ENCODE measurements at places on chromosomes 11 and 22.

DNA sequence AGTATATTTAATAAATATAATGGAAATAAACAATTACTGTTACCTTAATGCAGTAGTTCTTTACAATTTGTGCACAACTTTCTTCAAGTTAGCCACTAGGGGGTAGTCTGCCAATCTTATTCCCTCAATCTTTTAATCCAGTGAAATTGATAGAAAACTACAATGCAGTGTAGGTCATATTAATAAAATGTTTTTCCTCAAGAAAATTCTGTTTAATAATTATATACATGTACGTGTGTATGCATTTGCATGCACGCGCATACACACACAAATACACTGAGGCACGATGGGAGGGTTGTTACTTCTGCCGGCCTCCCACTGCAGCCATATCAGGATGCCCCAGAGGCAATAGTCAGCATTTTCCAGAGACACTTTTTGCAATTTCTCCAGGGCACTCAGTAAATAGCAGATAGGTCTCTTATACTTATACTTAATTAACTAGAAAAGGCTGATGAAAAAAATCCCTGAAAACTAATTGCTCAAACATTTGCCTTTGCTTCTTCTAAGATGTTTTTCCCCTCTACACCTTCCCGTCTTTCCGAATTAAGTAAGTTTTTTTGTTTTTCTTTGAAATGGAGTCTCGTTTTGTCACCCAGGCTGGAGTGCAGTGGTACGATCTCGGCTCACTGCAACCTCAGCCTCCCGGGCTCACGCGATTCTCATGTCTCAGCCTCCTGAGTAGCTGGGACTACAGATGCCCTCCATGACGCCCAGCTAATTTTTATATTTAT lies 3.1 kb downstream of the GAB2 start:
- peak; percentile 8 for DNase-seq

GRCh38 chr11:69814411-69814810 lies 4.8 kb downstream of the FGF3 start:
- DNase-seq = no peak

- no peak for DNase-seq
Observed at GRCh38 chr11:119460582-119460981, 37.6 kb upstream of the THY1 start.

GRCh38 chr22:17627961-17628405 lies 566 bp downstream of the ATP6V1E1 start:
- no peak for DNase-seq

GRCh38 chr22:27135031-27135981 lies 477.9 kb downstream of the MIAT start:
- DNase-seq = no peak

DNA sequence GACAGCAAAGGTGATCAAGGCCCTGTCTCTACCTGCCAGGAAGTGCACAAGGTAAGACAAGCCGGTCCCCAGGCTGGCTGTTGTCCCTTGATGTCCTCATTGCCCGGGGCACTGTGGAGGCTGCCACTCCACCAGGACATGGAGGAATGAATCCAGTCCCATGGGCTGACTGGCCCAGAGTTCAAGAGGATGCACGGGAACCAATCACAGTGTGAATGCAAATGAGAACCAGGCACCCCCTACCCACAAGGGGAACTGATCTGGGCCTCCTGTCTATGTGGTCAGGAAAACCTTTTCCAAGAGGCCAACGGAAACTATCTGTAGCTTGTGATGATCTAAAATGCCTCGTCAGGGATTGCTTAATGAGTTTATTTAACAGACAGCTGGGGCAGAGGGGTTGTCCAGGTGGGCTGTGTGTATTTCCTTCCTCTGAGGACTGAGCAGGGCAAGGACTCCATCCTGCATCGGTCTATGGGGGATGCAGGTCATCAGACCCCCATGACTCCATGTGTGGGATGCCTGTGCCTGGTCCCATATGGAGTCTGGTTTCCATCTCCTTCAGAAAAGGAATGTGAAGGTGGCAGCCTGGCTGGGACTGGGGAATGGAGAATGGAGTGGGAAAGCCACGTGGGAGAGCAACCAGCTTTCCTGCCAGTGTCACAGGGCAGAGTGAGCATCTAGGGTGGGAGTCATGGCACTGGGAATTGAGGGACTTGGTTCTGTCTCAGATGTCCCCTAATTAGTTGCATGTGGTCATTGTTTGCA lies 60.5 kb downstream of the CD82 start:
- DNase-seq = no peak

GRCh38 chr11:103798026-103798425 lies 238.4 kb upstream of the DDI1 start:
- no peak for DNase-seq

GRCh38 chr22:27490080-27490479 lies 311.5 kb downstream of the MN1 start:
- DNase-seq = no peak

DNA sequence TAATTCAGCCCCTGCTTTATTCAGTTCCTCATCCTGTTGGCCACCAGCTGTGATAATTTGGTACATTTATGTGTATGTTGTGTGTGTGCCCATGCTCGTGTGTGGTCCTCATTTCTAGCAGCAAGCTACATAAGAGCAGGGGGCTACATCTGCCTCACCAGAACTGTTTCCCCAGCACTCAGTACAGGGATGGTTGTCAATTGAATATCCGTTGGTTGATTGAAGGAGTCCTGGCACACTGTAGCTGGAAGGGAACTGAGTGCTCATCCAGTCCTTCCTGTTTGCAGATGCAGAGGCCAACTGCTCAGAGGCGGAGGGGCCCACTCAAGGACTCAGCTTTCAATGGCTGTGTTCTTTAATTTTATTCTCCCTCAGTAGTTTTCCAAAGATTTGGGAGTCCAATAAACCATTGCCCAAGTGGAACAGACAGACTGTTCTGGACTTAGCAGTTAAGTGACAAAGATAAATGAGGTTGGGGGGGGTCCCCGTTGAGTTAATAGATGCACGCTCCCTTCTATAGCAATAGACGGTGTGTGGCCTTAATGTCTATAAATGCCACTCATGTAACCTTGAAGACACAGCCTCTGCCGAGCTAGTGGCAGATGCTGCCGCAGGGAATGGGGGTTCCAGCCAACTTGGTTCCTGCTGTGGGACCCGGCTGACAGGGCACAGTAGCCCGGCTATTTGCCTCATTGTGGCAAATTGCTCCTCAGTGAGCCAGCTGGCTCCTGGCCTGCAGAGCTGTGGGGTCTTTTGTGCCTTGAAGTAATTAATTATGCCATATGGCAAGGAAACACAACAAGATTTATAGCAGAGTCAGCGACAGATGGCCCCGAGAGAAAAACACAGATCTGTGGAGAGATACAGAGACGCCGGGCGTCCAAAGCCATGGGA lies 71.4 kb upstream of the GRK3 start:
- DNase-seq = no peak

DNA sequence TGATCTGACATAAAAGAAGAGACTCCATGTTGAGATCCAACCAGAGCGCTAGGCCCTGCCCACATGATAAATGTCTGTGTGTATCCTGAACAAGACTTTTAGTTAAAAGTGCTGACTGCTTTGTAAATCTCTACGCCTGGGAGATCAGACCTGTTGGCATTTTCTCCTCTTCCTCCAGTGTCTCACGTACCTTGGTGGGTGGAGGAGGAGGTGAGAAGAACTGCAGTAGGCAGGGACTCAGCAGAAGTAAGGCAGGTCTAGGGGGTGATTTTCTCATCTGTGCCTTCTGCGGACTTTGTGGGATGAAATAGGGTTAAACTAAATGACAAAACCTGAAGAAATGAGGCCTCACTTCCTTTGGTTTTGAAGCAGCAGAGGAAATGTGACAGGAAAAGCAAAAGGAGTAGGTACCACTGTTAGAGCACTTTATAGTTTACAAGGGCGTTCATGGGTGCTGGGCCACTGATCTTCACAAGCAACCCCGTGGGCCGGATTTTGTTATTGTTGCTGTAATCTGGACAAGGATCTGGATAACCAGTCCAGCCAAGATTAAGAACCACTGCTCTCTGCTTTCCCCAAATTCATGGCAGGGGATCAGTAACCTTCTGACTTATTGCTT lies 36.7 kb upstream of the PLET1 start:
- DNase-seq = no peak

DNA sequence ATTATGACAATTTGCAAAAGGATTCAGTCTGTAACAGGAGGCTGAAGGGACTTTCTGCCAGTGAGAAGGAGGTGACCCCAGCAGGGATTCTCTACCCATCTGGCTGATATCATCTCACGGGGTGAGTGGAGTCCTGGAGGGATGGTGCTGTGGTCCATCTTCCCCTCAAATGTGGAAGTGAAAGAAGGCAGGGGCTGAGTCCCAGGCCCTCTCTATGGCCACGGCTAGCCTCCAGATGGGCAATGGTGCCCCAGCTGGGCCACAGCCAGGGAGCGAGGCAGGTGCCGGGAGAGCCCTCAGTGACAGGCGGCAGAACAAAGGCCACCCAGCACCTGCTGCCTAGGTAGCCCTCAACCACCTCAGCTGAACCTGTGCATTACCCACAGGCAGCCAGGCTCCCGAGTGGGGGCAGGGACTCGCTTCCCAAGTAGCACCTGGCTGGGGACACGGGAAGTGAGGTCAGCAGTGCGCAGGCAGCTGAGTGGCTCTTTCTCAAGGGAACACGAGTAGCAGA lies 6.7 kb downstream of the NECTIN1 start:
- DNase-seq = peak; percentile 83

- DNase-seq = peak; percentile 11
Observed at GRCh38 chr11:64298966-64299846, 952 bp upstream of the CATSPERZ start.

GRCh38 chr11:1152316-1153104 lies 5.2 kb upstream of the MUC5AC start:
- DNase-seq = no peak

- no peak for DNase-seq
Observed at GRCh38 chr11:78993802-78994430, 419.3 kb upstream of the NARS2 start.

DNA sequence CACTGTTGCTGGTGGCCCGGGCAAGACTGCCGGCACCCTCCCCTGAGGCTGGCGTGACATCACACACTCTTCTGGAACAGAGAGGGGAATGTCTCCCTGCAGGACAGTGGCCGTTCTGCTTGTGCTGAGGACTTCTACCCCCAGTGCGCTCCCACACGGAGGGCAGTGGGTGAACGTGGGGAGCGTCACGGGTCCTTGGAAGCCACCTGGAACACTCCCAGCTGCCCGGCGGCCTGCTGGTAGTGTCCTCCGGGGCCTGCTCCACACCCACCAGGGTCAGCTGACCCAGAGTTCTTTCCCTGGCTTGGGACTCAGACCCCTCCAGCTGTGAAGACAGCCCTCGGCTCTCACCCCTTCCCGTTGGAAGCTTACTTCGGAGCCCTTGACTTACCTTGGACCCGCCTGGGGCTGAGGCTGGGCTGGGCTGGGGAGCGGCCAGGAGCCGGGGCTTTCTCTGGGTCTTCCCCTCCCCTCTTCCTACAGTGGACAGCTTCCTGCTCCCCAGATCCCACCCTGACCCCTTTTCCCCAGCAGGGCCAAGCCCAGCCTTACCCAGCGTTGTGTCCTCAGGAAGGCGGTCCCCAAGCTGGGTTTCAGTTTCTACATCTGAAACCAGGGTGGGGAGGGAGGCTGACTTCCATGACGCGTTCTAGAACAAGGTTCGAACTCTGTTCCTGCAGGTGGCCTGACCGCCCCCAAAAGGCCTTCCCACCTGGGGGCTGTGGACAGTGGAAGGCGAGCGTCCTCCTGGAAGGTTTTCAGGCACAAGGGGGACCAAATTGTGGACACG lies 14.8 kb upstream of the GAL start:
- DNase-seq = no peak

Measured in NCI-H345 (cell line).